ENCODE measurements at places on chromosomes 13 and 19.

DNA sequence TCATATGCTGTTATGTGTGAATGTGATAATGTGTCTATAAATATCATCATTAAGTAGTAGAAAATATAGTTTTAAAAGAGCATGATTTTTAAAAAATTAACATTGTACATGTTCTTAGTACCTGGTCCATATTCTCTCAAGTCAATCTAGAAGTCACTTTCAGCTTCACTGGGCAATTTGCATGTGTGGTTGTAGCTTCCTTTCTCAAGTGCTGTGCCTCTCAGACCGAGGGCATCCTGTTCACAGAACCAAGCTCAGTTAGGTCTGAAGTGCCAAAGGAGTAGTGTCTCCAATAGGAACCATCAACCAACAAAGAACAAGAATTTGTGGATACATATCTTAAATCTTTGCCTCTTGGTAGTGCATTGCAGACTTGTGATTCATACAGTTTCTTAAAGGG lies 541.8 kb upstream of the SLC10A2 start:
- no peak for DNase-seq

- DNase-seq = no peak
These were observed at the start of gene IQCN for GRCh38 chr19:18274219-18274780. Gene IQCN (minus strand): TSS chr19:18274452. CDS start chr19:18269478, 4,974 bp downstream.

- DNase-seq = no peak
These were observed 9.2 kb downstream of the ABCA7 start for GRCh38 chr19:1049106-1049505.

DNA sequence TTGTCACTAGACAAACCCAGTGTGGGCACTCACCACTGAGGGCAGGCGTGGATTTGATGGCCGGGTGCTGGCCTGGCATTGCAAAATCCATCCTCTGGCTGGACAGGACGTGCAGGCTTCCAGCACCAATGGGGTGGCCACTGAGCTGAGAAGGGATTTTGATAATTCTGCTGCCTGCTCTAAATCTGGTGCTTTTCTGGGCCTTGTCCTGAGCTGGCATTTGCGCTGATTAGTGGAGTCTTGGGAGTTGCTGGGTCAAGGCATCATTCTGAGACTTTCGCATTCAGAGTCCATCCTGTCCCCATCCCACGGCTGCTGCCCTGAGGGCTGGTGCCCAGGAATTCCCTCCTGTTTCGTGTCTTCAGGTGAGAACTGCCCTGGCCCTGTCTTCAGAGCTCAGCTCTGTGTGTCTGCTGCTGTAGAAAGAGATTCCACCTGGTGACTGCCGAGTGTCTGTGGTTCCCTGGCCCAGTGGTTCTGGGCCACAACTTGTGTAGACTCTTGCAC lies 65.9 kb upstream of the MCF2L start:
- no peak for DNase-seq

DNA sequence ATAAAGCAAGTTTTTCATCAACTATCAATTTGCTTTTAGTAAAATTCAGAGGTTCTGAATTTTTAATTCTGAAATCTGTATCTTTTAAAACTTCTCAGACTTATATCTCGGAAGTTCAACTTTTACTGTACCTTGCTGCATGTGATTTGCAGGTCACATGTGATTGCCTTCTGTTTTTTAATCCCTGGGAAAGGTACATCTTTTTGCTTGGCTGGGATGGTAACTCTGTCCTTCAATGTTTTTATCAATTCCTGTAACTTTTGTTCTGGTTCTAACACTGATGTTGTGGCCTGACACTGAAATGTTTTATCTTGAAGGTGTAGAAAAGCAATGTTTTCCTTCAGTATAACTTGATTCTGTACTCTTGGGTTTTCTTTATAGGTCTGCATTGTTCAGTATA lies 16.2 kb upstream of the NAA16 start:
- no peak for DNase-seq
